ENCODE measurements at places on chromosomes 11 and 22.

DNA sequence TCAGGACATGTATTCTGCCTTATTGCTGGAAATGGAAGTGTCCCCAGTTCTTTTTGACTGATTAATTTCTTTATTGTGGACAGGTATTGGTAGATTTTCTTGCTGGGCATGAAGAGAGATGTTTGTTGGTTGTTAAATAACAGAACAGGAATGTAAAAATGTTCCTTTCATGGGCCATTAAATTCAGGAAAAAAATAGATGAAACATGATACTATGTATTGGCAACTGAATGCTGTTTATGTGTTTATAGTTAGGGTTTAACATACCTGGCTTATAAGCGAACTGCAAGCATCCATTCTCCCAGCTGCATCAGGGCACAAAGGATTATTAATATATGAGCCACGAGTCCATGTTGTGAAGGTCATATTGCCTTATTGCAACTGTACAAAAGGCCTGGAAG, 368.5 kb downstream of the NELL1 start:
- DNase-seq = no peak

DNA sequence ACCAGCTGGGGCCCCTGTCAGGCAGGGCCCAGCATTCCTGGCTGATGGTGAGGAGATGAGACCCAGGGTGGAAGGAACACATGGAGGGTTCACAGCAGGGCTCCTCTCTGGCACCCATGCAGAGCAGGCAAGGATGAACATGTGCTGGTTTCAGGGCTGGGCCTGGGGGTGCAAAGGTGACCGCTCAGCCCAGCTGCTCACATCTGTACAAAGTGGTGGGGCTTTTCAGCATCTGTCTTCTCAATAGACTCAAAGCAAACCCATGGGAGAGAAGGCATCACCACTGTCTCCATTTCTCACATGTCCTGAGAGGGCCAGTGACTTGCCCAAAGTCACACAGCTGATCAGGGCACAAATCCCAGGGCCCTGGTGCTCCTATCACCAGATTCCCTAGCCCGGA, 27.3 kb upstream of the TCF20 start:
- no peak for DNase-seq

- DNase-seq = no peak
Measured at GRCh38 chr11:87878373-87878825, 296.8 kb downstream of the RAB38 start.

DNA sequence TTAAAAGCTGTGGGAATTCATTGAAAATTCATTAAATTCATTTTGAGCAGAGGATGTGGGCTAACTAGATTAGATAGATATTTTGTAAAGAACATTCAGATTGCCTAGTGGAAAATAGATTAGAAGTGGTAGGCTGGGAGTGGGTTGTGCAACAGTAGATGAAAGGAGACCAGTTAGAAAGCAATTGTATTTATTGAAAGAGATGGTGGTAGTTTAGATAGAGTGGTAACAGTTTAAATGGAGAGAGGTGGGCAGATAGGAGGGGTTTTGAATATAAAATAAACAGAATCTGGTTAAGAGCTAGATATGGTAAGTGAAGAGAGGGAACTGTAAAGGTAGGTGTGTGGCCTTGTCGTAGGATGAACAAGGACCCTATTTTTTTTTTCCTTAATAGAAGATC, 34.5 kb downstream of the METTL15 start:
- DNase-seq = no peak

DNA sequence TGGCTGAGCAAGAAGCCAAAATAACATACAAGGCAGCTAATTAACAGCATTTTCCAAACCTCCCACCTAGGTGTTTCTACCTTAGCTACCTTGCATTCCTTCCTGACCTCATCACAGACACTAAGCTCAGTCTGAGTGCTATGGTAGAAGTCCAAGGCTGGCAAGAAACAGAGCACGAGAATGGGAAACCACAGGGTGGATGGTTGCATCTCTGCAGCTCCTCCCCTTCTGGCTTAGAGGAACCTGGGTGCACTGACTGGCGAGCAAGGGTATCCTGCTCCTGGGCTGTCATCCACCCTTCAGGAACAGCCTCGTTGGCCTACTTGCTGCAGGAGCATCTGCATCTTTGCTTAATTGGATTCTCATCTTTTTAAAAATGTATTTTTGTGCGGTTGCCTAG, 73.1 kb upstream of the KIRREL3 start:
- DNase-seq = no peak

GRCh38 chr11:113134626-113135025, 173.4 kb downstream of the NCAM1 start:
- DNase-seq = no peak

DNA sequence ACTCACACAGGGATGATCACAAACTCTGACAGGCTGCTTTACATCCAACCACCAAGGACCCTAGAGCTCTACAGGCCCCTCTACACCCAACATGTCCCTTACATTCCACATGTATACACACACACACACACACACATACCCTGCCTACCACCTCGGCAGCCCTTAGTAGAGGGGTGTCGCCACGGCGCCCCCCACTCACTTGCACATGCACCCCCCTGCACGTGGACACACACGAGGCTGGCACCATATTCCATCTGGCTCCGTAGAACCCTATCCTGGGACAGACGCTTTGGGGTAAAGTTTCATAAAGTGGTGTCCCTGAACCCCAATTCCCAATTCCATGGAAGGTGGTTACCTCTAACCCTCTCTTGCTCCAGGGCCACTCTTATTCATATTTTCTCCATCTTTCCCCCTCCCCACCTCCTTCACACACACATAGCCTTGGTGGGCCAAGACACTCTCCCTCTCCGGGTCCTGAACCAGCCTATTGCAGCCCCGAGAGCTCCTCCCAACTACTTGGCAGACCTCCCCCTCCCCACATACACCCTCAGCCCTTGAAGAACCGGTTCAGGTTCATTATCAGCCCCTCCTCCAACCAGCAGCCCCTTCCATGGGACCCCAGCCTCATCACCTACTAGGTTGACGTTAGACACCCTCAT, 809 bp downstream of the PDE2A start:
- no peak for DNase-seq

DNA sequence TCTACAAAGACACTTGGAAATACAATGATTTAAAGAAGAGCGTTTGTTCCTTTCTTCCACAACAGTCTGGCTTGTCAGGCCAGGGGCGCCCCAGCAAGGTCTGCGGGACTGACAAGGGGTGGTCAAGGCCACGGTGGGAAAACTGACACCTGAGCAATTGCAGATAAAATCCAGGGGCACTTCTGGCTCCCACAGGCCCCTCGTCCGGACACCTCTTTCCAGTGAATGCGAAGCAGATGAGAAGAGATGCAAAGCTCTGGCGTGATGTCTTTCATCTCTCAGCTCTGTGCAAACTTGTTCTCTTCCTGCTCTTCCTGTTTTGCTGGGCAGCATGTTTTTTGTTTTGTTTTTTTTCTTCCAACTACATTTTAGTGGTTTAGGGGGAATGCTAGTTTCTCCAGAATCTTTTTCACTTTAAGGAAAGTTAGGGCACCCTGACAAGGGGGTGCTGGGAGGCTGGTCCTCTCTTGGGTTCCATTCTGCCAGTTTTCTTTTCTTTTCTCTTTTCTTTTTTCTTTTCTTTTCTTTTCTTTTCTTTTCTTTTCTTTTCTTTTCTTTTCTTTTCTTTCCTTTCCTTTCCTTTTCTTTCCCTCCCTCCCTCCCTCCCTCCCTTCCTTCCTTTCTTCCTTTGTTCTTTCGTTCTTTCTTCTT, 11.1 kb upstream of the CBX6 start:
- DNase-seq = no peak

DNA sequence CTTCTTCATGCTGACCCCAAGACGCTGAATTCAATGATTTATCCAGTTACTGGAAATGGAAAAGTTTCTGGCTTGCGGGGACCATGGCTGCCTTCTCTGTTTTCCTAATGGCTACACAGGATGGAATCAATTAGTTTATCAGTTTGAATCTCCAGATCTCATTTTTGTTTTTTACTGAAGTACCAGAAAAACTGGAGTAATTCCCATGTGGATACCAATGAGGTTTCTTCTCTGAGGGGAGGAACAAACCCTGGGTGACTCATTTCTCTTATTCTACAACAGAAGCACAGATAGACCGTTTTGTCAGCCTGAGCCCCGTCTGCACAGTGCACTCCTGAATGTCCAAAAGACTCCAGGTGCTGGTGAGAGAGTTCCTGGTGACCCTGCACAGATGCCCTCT, 3.4 kb downstream of the ZNF195 start:
- no peak for DNase-seq

DNA sequence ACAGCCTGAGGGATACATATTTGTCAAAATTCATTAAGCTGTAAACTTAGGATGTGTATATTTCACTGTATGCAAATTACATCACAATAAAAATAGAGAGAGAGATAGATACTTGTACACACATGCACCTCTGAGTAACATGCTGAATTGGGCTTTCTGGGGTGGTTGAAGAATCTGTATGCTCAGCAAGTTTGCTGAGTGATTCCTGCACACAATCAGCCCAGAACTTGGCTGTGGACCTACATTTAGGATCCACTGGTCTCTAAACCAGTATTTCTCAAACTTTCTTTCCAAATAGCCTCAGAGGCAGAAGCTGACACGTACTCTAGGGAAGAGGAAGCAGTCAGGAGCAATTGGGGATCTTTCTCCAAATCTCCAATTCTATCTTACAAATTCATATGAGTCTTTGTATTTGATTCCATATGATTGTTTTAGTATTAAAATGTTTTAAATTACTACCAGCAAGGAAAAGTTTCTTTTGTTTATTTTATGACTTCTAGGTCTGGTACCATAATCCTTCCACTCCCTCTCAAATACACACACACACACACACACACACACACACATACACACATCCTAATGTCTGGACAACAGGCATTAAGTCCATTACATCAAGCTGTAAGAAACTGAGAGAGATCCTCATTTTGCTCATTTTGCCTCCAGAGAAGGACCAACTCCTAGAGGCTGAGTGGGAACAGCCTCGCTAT, 20.0 kb downstream of the SYT13 start:
- DNase-seq = no peak

GRCh38 chr11:35639591-35640179, 21.4 kb downstream of the FJX1 start:
- no peak for DNase-seq

DNA sequence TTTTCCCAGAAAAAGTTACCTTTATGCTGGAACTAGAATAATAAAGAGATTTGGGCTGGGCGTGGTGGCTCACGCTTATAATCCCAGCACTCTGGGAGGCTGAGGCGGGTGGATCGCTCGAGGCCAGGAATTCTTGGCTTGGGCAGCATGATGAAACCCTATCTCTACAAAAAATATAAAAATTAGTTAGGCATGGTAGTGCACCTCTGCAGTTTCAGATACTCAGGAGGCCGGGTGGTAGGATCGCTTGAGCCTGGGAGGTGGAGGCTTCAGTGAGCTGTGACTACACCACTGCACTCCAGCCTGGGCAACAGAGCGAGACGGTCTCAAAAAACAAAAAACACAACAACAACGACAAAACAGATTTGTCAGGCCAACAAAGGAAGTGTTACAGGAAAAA, 119.3 kb upstream of the OR9Q1 start:
- DNase-seq = no peak

DNA sequence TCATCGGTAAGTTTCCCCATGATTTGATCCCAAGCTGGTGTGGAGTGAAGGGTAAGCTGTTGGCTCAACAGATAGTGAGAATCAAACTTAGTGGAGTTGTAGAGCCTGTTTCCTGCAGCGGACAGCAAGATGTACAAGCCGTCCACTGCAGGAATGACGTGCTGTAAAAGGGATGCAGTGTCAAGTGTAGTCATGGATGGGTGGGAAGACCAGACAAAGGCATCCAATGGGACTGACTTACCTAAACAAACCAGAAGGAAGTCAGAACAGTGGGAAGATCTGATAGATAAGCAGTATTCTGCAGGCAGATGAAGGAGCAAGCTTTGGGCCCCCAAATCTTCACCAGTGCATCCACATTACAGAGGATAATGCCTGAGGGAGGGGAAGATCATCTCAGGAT, 8.8 kb downstream of the ZBTB16 start:
- DNase-seq = no peak

DNA sequence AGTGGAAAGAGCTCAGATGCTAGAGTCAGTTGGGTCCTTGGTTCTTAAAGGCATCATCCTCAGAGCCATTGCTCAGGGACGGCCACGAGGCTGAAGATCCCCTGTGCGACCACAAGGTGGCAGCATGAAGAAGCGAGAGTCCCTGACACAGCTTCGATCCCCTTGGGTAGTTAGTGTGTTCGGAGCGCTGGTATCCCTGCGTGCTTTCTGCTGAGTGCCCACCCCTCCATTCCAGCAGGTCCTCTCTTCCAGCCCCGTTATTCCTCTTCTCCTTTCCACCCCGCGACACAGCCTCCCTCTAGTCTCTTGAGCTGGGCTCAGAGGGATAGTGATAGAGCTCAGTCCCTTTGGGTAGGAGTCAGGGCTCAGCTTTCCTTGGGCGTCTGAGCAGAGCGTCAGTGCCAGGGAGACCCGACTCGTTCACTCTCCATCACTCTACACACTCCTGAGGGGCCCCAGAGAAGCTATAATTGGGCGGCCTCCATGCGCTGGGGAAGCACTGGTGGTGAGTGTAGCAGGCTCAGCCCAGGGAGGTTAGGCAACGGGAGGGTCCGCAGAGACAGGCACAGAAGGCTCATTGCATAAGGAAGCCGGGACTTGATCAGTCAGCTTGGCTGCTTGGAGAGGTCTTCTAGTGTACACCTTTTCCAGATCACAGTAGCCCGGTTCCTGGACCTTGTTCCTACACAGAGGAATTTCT, at the start of gene OR51D1:
Gene OR51D1, plus strand, starts transcription at position 516 of the 700 bp plus-strand sequence. CDS start 2,314 bp downstream, outside the sequence.
- DNase-seq = peak; percentile 30

- no peak for DNase-seq
Measured at GRCh38 chr22:50192436-50193204, 6.9 kb downstream of the TRABD start.

DNA sequence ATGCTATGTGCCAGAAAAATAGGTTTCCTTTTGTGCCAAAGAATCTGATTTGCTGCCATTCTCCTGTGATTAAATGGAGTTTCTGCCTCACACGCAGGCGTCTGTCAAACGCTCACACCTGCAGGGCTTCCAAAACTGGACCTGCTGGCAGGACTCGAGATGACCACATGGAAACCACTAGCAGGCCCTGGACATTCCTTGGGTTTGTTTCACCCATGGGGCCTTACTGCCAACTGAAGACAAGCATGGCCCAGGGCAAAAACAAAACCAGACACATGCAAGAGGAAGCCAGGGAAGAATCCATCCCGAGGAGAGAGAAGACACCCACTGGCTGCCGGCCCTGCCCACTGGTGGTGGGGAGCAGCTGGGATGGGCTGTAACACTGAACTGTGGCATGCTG, 55.9 kb upstream of the MN1 start:
- DNase-seq = no peak

DNA sequence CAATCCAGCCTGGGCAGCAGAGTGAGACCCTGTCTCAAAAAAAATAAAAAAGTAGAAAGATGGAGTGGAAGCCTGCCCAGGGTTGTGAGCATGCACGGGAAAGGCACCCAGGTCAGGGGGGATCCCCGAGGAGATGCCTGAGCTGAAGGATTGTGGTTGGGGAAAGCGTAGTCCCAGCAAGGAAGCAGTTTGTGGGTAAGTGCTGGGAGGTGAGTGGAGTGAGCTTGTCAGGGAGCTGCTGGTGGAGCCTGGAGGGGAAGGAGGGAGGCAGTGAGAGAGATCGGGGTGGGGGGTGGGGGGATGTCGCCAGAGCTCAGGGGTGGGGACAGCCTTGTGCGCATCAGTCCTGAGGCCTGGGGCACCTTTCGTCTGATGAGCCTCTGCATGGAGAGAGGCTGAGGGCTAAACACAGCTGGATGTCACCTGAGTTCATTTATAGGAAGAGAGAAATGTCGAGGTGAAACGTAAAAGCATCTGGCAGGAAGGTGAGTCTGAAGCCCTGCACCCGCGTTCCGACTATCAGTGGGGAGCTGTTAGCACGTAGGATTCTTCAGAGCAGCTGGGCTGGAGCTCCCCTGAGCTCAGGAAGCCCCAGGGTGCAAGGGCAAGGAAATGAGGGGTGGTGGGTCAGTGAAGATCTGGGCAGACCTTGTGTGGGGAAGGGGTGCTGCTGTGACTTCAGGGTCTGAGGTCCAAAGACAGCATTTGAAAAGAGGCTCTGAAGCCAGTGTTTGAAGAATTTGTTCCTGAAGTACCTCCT, 10.2 kb downstream of the TMEM121B start:
- no peak for DNase-seq

All from stimulated activated CD8-positive, alpha-beta memory T cell treated with anti-CD3 and anti-CD28 coated beads, Interleukin-12 subunit alpha, Interleukin-12 subunit beta, amount 100 ng/mL, for 4 hours (primary cell).